ENCODE measurements at places on chromosomes 16 and 17. TPM values are rescaled to one million over a fixed set of nuclear protein-coding genes. Genes with fewer than 3 reads are reported as not detected.

Gene ATMIN
- 31.2 TPM for total RNA-seq

Gene CEP131
- total RNA-seq = 33.4 TPM

Gene RPH3AL
- total RNA-seq = 29.4 TPM

Gene SLFN14
- not detected for total RNA-seq
